ENCODE measurements at places on chromosomes 4 and X.

- DNase-seq: no peak
Observed at GRCh38 chr4:123510659-123511058, 114.1 kb downstream of the SPRY1 start.

- no peak for DNase-seq
Observed at GRCh38 chr4:57435300-57435699, 325.1 kb upstream of the IGFBP7 start.

- no peak for DNase-seq
Observed at GRCh38 chr4:142404191-142404611, 441.9 kb downstream of the INPP4B start.

DNA sequence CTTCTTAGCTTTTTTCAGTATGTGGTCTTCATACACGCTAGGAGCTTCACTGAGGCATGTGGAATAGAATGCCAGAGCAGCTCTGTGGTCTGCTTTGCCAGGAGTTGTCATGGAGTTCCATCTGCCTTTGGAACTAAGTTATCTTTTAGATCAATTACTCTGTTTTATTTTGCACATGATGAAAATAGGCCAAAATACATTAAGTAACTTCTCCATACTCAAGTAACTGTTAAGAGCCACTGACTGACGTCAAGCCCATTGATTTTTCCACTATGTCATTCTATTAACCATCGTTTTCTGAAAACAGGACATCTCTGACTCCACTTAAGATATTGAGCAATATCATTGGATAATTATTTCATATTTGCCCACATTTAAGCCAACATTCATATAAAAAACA is 415.1 kb upstream of the MAD2L1 start:
- DNase-seq: no peak

DNA sequence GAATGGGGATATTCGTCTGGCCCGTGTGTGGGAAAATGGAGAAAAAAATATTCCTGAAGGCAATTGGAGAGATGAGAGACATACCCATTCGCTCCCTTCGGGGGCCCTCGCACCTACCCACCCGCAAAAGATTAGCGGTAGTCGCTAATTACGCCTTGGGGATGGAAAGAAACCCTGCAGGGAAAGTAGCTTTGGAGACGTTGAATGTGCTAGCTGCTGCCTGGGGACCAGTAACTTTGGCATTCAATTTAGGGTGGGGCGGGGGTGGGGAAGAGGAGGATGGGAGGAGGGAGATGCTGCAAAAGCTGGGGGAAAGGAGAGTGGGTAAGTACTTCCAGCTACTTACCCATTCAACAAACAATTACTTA is 407 bp upstream of the ZC4H2 start:
- DNase-seq: no peak

- no peak for DNase-seq
Observed at GRCh38 chrX:123153846-123154335, 30.2 kb upstream of the GRIA3 start.

DNA sequence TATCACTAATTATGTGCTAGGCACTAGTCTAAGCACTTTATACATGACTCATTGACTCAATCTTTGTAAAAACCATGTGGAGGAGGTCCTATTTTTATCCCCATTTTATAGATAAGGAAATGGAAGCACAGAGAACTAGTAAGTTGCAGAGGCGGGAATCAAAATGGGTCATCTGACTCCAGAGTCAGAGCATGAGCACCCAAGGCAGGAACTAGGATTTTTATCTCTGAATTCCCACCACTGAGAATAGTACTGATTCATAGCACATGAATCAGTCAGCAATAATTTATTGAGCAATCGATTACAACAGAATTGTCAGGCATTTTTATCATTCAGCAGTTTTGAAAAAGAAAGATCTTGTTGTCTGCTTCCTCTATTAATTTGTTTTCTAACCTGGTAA is 19.3 kb downstream of the SCARB2 start:
- DNase-seq: no peak

DNA sequence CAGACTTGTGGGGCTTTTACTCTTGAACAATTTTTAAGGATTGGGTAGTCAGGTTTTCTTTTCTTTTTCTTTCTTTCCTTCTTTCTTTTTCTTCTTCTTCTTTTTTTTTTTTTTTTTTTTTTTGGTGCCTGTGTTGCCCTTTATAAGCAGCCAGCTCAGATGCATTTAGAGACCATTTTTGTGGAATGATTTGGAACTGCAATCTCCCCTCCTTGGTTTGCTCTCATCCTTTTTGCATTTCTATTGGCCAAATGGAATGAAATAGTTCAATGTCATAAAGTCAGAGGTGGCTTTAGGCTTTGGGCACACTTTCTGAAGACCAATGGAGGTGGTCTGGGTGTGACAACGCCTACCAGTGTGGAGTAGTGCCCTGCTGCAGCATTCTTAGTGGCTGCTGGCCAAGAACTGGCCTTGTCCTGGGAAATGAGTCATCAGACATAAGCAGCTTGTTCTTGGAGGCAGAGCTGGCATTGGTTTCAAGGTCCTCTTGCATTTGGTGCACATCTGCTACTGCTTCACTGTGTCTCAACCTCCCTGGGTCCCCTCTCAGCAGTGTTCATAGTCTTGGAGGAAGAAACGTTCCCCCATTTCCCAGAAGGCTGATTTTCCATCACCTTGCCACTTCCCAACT is 84.5 kb downstream of the CT47B1 start:
- no peak for DNase-seq

GRCh38 chr4:72984351-72984750 is 85.2 kb downstream of the COX18 start:
- DNase-seq: no peak

GRCh38 chr4:158799856-158800255 is 31.0 kb downstream of the FNIP2 start:
- DNase-seq: no peak

Measured in posterior cingulate gyrus (tissue), 11 donors.